ENCODE measurements at places on chromosomes 16 and 17. TPM values are rescaled to one million over a fixed set of nuclear protein-coding genes. Genes with fewer than 3 reads are reported as not detected.

Gene DHX38
- total RNA-seq: 53.8 TPM

Gene ABCC6
- 1.1 TPM for total RNA-seq

Gene ASPSCR1
- total RNA-seq: 32.6 TPM

Gene MYH2
- not detected for total RNA-seq

Gene ACSM2A
- total RNA-seq: not detected

Gene MMP2
- 13.0 TPM for total RNA-seq

Gene KRT24
- total RNA-seq: not detected

Gene ZDHHC1
- 5.8 TPM for total RNA-seq

Gene HSF5
- not detected for total RNA-seq

Gene CES3
- total RNA-seq: 2.0 TPM

Gene TBC1D3B
- 1.9 TPM for total RNA-seq

Gene PSMD7
- 142 TPM for total RNA-seq

Gene PPY
- not detected for total RNA-seq

Gene NOG
- total RNA-seq: 1.1 TPM

Gene CLN3
- total RNA-seq: 23.1 TPM

Gene SOCS1
- 1.7 TPM for total RNA-seq

Gene KRTAP4-6
- not detected for total RNA-seq

Gene CD79B
- total RNA-seq: not detected

Gene MYL4
- not detected for total RNA-seq

Gene KRT28
- not detected for total RNA-seq

Gene RFFL
- total RNA-seq: 42.8 TPM

Gene TUBG2
- 26.1 TPM for total RNA-seq

Gene SLC47A1
- total RNA-seq: 23.8 TPM

Gene DRC7
- 0.10 TPM for total RNA-seq

Gene TMEM114
- not detected for total RNA-seq

Gene USP43
- 4.5 TPM for total RNA-seq

Gene UNC13D
- 4.2 TPM for total RNA-seq

Gene TPSAB1
- total RNA-seq: not detected

Gene CCL1
- total RNA-seq: not detected

Gene CCL7
- 0.61 TPM for total RNA-seq

Gene ACSM5
- not detected for total RNA-seq

Gene ANKS4B
- total RNA-seq: 0.08 TPM
